ENCODE measurements at places on chromosomes 6 and 20. TPM values are rescaled to one million over a fixed set of nuclear protein-coding genes. Genes with fewer than 3 reads are reported as not detected.

CUL7 gene
- total RNA-seq: 27.1 TPM

SUMO4 gene
- 0.52 TPM for total RNA-seq

PROKR2 gene
- total RNA-seq: not detected

CTAGE9 gene
- not detected for total RNA-seq

MMP24OS gene
- total RNA-seq: 4.2 TPM

AHCY gene
- total RNA-seq: 129 TPM

ADGRF5 gene
- total RNA-seq: 26.1 TPM

BHLHE23 gene
- total RNA-seq: not detected

TTLL9 gene
- 0.52 TPM for total RNA-seq

ZBTB22 gene
- total RNA-seq: 17.7 TPM

STX11 gene
- 2.1 TPM for total RNA-seq

VSTM2L gene
- total RNA-seq: not detected

COL12A1 gene
- total RNA-seq: 474 TPM

CDH4 gene
- total RNA-seq: 0.52 TPM

RSPO3 gene
- 6.3 TPM for total RNA-seq

BANF2 gene
- total RNA-seq: not detected

DEFB124 gene
- not detected for total RNA-seq

CST5 gene
- total RNA-seq: not detected

TAAR6 gene
- not detected for total RNA-seq

ZBP1 gene
- total RNA-seq: under 0.01 TPM

FAM83B gene
- total RNA-seq: not detected

SDCBP2 gene
- 1.6 TPM for total RNA-seq

CASS4 gene
- 3.7 TPM for total RNA-seq

ARFGEF3 gene
- total RNA-seq: 1.0 TPM

PTPRK gene
- total RNA-seq: 37.1 TPM

BPIFB1 gene
- not detected for total RNA-seq

BPIFB2 gene
- total RNA-seq: not detected

RIN2 gene
- 27.1 TPM for total RNA-seq

GATA5 gene
- total RNA-seq: 0.52 TPM

SEL1L2 gene
- total RNA-seq: not detected

KIF25 gene
- total RNA-seq: not detected

NINL gene
- 5.7 TPM for total RNA-seq

F13A1 gene
- 160 TPM for total RNA-seq

GPX5 gene
- not detected for total RNA-seq

PRR3 gene
- total RNA-seq: 3.7 TPM
